Left lung (tissue), 14 donors: ENCODE measurements at places on chromosomes 13 and 19. TPM values are rescaled to one million over a fixed set of nuclear protein-coding genes. Genes with fewer than 3 reads are reported as not detected.

GRCh38 chr13:24035411-24035810, 125.1 kb upstream of the SPATA13 start:
- no peak for DNase-seq

The DMKN gene
- polyA plus RNA-seq: 114 TPM

The PLEKHA4 gene
- 16.3 TPM for polyA plus RNA-seq

GRCh38 chr13:89097994-89098393, 1426.8 kb downstream of the SLITRK5 start:
- no peak for DNase-seq

DNA sequence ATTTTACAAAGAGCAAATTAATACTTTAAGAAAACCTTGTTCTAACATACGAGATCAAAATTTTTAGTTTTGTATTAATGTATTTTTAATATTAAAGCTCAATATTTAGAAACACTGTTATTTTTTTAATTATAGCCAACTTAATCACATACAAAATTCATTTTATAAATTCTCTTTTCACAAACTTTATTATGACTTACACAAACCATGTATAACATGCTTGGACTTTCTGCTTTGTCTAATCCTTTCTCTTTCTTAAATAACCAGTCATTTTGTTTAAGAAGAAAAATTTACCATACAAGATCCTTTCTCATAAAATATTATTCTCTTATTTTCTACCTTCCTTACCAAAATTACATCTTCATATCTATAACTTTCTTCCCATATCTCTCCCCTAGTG, 62.2 kb downstream of the CYSLTR2 start:
- DNase-seq: no peak

DNA sequence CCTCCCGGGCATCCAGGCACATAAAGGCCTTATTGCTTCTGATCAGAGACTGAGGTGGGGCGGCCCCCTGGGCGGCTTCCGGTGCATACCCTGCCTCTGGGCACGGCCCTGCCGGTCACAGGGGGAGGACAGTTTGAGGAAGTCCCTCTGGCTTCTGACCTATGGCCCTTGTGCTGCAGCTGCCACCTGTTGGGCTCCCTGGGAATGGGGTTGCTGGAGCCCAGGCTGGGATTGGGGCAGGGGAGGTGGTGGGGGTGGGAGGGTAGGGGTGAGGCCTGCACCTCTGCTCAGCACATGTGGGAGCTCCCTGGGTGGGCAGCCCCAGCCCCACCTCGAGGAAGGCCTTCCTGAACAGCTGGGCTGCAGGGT, 10.7 kb downstream of the ANO8 start:
- DNase-seq: no peak

DNA sequence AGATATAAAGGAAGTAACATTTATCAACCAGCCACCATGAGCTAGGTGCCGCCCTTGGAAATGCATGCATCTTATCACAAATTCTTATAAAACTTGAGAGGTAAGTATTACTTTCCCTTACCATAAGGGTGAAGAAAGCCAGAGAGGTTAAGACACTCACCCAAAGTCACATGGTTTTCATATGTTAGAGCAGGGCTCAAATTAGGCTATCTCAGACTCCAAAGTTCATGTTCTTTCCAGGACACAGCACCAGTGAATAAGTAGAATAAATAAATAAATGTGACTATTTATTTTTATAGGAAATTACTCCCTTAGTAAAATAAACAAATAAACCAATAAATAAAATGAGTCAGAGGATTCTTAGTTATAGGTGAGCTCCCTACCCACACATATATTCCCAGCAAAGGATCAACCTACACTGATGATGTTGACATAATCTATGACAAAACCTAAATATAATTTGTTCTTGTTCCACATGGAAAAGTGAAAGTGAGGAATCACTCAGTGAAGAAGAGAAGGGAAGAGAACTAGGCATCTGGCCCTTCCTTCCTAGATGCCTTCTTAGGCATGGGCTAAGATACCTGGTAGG, 27.2 kb downstream of the SPRY2 start:
- DNase-seq: no peak

- DNase-seq: no peak
Measured at GRCh38 chr13:76029088-76029487, 393.0 kb downstream of the LMO7 start.
